ENCODE measurements at places on chromosomes 5 and 9.

- no peak for DNase-seq
These were observed 59.0 kb downstream of the SCAMP1 start for GRCh38 chr5:78419396-78419795.

- no peak for DNase-seq
These were observed 140.6 kb upstream of the SLC12A2 start for GRCh38 chr5:127943061-127943371.

GRCh38 chr9:112831281-112831851, 59.3 kb downstream of the SLC46A2 start:
- DNase-seq, result no peak

DNA sequence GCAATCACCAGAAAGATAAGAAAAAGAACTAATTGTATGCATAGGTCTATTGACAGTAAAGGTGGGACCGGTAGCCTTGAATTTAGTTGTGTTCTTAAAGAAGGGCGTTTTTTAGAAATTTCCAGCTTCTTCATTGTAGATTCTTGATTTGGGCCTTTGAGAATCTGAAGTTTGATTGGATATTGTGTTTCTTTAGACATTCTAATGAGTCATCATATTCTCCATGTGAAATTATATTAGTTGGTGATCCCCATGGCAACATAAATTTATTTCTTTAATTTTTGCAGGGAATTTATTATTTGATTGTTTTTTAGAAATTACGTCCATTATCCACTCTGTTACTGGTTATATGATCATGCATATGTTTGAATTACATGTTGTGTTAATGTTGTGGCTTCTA, 63.6 kb downstream of the MAN2A1 start:
- DNase-seq, result no peak

DNA sequence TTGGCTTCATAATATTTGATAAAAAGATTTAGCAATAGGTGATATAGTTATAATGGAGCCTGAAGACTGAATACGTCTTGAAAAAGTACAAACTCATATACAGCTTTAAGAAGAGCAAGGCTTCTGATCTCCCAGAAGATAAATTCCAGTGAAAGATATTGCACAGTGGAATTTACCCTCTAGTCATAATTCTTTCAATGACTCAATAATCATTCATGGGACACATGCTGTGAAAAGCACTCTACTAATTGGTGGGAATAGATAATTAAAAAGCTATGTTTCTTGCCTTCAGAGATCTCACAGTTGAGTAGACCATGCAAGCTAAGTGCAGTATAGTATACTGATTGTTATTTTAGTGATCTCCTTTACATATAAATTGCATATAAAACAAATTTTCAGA, 538.6 kb upstream of the CYLC2 start:
- DNase-seq, result no peak

GRCh38 chr5:42832060-42832459, 20.4 kb upstream of the SELENOP start:
- no peak for DNase-seq

DNA sequence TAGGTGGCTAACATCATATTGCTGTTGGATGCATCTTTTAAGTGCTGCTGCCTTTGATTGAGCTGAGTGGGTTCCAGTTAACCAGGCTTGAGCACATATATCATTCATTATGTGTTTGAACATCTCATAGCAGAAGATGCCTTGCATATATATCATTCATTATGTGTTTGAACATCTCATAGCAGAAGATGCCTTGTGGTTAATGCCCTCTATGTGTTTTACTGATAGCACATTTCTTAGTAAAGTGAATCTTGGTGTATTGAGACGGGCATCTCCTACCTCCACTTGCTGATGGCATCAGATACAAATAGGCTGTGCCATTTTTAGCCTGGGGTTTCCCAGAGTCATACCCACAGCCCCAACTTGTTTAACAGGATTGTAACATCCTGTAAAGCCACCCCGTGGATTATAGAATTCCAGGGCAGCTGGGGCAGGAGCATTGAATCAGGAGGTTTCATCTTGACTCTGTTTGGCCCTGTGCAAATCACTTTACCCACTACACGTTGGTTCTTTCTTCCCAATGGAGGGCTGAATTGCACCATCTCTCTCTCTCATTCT, 26.5 kb downstream of the MTAP start:
- DNase-seq, result no peak

GRCh38 chr5:122434205-122434970, 122.4 kb downstream of the SNCAIP start:
- no peak for DNase-seq

DNA sequence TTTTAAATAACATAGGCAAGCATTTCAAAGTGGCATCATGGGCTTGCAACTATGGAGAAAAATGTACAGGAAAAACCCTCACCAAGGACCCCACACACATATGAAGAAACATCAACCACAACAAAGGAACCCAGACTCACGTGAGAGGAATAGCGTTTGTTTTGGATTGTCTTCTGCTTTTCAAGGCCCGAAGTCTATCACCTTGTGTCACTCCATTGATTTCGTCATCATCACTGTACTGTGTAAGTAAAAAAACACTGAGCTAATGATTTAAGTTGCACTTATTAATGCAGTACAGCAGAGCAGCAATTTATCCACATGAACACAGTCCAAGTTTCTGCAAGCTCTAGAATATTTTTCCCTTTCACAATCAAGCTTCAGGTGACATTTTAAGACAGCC, 72.4 kb downstream of the HABP4 start:
- DNase-seq, result no peak

DNA sequence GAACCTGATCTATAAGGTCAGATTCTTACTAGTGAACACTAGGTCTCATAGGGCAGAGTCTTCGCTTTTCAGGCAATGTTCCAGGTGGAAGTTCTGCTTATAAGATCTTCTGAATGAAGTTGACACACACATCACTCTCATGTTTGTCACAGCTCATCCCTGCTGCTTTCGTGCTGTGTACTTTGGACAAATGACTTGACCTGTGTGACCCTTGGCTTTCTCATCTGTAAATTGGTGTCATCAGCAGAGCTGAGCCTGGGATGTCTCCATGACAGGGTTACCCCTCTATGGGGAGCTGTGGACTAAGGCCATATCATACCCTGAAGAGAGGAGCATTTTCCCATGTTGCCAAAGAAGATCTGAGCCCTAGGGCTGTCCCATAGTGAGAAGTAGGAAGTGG, 2.8 kb downstream of the DELE1 start:
- DNase-seq, result no peak

GRCh38 chr5:164394686-164395194, 889.3 kb downstream of the MAT2B start:
- DNase-seq, result no peak

- DNase-seq, result no peak
These were observed 58.1 kb downstream of the BASP1 start for GRCh38 chr5:17275289-17276158.

- no peak for DNase-seq
These were observed 347.3 kb downstream of the CDH12 start for GRCh38 chr5:22505891-22506290.

DNA sequence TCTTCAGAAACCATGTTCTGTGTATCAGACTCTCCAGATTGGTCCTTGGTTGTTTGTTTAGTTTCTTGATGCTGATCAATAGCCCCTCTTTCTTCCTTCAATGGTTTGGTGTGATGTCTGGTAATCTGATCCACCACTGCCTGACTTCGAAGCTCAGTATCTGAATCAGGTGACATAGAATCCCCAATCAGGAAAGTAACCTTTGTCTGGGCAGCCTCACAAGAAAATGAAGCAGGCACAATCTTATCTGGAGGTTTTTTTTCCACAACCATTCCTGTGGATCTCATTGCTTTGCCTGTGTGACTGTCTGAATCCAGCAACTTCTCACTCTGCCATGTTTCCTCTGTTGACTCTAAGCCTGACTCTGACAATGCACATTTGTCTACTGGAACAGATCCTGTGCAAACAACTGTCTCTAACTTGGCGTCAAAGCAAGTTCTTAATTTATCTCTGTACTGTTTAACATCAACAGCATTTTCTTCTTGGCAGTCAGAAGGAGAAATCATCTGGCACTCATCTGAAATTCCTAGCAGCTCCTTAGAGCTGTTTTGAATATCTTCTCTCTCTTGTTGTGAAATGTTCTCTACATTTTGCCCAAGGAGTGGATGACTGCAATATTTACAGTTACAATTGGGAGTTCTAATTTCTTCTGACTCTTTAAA, 37.1 kb upstream of the RAPGEF6 start:
- DNase-seq, result peak; percentile 96

- DNase-seq, result peak; percentile 88
These were observed 26.0 kb downstream of the TPD52L3 start for GRCh38 chr9:6354072-6354686.

DNA sequence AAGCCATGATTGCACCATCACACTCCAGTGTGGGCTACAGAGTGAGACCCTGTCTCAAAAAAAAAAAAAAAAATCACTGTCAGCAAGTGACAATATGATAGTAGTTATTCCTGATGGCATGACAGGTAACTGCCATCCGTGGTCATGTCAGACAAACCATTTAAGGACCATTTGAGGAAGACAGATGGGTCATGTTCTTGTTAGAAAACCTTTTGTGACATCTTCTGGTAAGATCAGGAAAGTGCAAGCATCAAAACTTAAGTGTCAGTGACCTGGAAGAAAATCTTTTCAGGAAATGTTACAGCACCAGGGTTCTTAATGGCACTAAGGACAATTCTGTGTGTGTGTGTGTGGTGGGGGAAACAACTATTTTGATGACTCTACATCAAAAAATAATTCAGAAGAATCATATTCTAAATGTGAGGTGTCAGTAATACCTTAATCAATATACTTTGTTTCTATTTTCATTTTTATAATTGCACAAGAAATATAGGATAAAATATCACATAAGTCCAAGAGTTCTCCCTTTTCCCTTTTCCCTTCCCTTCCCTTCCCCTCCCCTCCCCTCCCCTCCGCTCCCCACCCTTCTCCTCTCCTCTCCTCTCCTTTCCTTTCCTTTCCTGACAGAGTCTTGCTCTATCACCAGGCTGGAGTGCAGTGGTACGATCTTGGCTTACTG, 17.8 kb downstream of the SLC38A9 start:
- peak; percentile 70 for DNase-seq

- no peak for DNase-seq
These were observed 24.3 kb downstream of the CPLX2 start for GRCh38 chr5:175895686-175896102.

- DNase-seq, result no peak
These were observed 222.2 kb downstream of the NDUFS4 start for GRCh38 chr5:53782620-53783019.

Measured in choroid plexus epithelial cell (primary cell).